Stimulated activated CD8-positive, alpha-beta memory T cell treated with anti-CD3 and anti-CD28 coated beads, Interleukin-4, amount 100 ng/mL, for 4 hours (primary cell): ENCODE measurements at places on chromosomes 7 and 10.

GRCh38 chr10:108443636-108444035 is 1279.1 kb upstream of the SORCS1 start:
- no peak for DNase-seq

DNA sequence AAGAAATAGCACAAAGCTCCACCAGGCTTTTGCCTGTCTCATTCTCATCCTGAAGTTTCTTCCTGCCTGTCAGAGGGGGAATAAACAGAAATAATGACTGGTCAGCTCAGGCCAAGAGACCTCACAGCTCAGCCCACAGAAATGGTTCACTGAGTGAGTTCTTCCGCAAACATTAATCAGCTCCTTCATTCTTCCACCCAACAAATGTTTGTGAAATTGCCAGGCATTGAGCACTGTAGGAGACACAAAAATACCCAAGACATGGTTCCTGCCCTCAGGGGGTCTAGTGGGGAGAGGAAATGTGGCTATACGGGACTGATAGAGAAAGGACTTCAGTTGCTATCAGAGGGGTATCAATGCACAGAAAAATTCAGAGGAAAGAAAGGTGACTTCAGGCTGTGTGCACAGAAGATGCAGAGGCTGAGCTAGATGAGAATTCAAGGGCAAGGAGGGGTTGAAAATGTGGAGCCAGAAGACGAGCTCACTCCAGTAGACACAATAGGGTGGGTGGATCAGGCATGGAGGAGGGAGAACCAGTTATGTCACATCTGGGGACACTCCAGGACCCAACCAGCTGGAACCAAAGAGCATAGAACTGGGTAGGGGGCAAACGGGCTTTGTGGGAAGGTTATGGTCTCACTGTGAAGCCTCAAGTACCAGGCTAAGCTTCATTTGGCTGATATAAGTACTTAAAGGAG is 20.9 kb downstream of the MYOF start:
- no peak for DNase-seq

DNA sequence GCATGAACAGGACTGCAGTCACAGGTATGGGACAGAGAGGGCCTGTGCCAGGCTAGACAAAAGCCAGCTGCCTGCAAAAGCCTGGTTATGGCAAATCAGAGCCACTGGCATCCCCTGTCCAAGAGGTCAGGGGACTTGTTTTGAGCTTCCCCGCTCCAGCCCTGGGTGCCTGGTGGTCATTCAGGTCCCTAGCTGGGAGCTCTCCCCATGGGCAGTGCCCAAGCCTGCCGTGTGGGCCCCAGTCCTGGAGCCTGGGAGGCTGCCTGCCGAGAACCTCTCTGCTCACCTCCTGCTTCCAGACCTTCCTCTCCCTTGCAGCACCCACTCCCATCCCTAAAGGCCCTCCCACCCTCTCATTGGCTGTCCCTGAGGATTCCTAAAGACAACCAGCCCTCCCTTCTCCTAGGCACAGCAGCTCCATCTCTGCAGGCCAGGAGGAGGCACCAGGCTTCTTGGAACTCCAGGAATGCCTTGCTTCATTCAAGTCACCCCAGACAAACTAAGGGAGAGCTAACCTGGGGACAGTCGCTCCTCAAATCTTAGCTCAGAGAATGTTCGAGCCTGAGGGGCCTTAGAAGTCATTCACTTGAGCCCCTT is 150.6 kb downstream of the C10orf105 start:
- DNase-seq: no peak

DNA sequence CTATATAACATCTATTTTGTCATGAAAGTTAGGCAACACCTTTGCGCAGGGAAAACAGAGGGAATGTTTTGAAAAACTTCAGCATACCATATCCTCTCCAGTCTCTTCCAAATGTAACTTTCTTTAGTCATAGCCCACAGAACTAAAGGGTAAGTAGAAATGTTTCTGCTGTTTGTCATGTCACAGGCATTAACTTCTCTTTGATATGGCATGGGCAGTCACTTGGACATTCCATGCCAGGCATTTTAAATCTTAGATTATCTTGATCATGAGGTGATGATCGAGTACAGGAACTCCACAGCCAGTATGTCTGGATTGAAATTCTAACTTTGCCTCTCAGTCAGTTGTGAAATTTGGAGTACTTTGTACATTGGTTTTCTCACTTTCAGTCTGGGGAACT is 27.5 kb upstream of the ETV1 start:
- DNase-seq: no peak

DNA sequence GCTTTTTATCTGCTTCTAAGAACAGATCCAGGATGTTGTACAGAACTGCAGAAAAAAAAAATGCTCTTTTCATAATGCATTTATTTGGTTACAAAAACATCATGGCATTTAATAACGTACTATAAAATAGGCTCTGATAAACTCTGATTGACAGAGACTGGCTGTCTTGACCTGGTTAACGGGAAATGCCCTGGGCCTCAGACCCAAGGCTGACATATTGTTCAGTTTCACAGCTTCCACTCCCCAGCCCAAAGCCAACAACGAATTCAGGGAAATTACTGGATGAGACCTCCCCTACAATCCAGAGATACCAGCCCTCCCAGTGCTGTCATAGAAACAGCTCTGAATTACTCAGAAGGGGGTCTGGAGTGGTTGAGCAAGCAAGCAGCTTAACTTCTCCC is 260.1 kb downstream of the CREB5 start:
- no peak for DNase-seq

GRCh38 chr10:61225939-61226338 is 227.2 kb downstream of the TMEM26 start:
- DNase-seq: no peak

DNA sequence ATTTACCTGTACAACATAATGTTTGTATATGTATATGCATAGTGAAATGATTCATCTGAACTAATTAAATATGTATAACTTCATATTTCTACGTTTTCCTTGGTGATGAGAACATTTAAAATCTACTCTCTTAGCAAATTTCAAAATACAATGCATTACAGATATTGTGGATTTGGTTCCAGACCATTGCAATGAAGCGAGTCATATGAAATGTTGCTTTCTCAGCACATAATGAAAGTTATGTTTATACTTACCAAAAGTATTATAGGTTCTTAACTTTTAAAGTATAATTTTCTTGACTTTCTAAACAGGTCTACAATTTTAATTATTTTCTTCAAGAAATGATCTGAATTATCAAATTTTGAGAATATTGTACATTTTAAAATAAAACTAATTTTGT is 189.2 kb downstream of the CSTF2T start:
- no peak for DNase-seq
